ENCODE measurements at places on chromosomes 4 and X.

GRCh38 chrX:35276115-35276514 lies 333.5 kb downstream of the FAM47B start:
- DNase-seq: no peak

GRCh38 chr4:99661907-99662306 lies 4.3 kb upstream of the C4orf54 start:
- no peak for DNase-seq

DNA sequence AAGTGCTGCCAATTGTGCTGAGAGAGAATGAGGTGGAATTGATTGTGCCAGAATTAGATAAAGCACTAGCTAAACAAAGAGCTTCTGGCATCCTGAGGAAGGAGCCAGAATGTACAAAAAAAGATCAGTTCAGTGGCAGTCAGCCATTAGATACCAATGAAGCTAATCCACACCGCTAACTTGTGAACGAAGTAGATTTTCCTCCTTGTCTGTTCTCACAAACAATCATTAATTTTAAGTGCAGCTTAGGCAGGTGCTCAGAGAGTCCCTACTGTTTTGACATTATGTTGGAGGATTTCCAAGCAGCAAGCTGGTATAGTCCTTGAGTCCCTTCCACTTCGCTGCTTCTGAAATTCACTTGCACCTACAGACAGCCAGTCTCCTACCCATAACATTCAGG lies 617.4 kb downstream of the CENPC start:
- peak; percentile 51 for DNase-seq

DNA sequence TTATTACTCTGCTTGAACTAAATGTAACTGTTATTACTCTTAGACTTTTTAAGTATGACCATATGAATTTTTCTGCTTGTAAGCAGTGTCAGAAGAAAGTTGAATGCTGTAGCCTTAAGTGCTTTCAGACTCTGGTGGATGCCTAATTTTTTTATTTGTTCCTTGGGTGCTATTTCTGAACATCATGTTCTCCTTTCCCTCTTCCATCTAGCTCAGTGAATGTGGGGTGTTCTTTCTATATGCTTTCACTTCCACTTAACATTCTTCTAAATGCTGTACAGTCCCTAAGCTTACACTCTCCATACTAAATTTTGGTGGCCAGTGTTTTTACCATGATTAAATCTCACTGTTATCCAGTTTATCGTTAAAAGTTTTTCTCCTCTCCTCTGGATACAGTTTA lies 3.6 kb downstream of the DCK start:
- no peak for DNase-seq

DNA sequence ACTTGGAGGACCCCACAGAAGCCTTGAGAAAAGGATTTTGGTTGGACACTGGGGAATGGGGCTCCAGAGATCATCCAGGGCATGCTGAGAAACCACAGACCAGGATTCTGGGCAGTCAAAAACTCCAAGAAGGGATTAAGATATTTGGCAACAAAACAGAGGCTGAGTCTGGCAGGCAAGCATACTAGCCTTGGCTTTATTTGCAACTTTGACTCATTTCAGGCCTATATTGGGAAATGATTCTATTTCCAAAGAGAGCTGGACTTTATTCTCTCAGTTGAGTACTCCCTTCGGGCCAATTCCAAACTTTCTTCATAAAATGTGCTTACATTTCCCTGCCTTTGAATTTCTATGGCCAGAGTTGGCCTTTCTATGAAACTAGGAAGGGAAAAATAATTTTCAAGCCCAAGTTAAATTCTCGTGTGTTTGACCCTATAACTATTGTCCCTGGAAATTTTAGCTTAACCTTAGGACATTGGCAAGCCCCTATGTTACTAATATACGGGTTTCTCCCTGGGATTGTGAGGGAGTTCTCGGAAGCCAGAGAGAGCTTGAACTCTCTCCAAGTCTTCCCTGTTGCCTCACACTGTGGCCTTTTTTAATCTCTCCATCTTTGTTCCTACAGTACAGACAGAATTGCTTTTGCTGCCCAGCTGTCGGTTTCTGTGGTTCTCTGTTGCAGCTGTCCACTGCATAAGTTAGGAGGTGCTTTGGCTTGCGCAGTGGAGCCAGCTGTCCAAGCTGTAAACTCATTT lies 112.6 kb upstream of the FAM9A start:
- DNase-seq: no peak

DNA sequence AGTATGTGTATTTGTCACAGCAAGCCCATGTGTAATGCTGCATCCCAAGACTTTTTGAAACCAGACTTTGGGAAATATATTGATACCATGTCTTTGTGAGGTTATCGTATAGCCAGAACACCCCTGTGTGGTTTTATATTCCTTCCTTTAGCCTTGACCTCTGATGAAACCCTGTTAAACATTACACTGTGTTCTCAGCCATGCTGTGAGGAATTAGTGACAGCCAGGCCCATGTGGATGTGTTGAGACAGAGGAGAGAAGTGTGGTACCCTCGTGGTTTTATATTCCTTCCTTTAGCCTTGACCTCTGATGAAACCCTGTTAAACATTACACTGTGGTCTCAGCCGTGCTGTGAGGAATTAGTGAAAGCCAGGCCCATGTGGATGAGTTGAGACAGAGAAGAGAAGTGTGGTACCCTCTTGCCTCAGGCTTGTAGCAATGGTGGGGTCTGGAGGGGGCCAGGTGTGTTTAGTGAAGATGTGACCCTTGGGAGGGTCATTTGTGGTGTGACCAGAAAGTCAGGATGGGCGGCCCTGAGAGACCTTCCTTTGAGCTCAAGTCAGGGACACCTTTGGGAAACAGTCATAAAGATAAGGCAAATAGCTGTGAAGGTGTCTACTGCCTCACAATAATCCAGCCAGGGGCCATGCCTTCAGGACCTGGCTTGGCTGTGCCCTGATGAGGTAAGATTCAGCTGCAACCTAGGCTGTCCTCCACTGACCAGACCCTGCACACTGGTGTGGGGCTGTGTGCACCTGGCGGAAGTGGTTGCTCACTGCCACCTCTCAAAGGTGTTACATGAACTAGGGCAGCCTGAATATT lies 110.0 kb downstream of the IRF2 start:
- DNase-seq: no peak

GRCh38 chr4:43132010-43132582 lies 239.6 kb downstream of the GRXCR1 start:
- DNase-seq: no peak

DNA sequence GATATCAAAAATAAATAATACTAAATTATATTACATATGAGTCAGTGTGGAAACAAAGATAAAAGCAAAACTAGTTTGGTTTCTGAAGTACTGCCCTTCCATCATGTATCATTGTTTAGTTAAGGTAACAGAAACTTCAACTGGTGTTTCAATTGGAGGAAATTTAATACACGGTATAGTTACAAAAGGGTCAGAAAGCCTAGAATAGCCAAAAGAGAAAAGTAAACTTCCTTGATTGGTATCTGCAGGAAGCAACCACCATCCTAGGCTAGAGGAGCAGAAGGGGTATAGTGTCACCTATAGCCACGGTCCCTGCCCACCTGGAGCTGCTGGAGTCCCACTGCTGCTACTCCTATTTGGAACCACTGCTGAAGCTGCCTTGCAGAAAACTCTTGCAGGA lies 185.6 kb downstream of the SLC7A11 start:
- no peak for DNase-seq

DNA sequence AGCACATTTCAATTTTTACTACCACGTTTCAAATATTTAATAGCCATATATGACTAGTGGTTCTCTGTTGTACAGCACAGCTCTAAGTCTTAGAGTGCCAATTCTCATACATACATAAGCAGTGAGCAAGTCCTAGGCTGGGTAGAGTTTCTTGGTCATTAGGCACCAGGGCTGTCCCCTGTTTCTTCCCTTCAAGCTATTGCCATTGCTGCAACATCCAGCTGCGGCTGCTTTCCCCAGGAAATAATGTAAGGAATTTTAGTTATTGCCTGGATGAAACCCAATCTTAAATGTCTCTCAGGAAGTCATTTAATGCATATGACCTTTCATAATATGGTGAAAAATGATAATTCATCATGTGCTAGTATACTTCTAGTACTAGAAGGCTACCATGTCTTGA lies 74.1 kb upstream of the PPP3CA start:
- DNase-seq: no peak

DNA sequence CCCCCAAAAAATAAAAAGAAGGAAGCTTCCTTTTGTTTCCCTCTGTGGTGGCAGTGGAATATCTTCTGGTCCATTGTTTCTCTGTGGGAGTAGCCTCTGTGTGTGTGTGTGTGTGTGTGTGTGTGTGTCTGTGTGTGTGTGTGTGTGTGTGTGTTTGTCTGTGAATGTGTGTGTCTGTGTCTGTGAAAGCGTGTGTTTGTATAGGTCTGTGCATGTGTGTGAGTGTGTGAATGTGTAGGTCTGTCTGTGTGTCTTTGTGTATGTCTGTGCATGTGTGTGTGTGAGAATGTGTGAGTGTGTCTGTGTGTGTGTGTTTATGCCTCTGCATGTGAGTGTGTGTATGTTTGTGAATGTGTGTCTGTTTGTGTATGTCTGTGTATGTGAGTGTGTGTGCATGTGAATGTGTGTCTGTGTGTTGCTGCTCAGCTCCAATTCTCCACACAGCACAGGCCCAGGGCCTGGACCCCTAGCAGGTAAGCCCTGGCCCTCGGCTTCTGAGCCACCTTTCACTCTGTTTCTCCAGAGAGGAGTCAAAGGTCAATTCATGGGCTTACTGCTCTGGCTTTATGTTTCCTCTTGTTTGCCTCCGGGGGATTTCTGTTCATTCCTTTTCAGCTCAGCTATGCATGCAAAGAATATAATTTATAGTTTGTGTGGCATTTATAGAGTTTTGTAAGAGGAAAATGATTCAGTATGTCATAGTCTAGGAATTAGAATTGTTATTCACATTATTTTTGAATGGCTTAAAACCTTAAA lies 89.8 kb downstream of the UCHL1 start:
- DNase-seq: no peak

GRCh38 chrX:39704590-39704989 lies 393.2 kb downstream of the BCOR start:
- no peak for DNase-seq

DNA sequence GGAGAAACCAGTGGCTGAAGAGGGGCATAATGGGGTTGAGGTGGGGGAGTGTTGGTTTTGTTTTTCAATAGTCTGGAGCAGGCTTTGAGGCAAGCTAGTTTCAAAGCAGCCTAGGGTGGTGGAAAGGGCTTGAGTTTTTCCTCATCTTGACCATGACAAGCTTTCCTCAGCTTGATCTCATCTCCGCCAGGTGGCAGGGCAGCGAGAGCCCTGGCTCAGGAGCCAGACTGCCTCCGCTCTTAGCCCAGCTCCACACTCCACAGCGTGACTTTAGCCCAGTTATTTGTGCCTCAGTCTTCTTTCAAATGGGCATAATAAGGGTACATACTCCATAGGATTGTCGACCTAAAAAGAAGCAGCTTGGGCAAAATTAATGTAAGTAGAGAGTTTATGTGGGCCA lies 29.9 kb upstream of the SOWAHD start:
- no peak for DNase-seq

DNA sequence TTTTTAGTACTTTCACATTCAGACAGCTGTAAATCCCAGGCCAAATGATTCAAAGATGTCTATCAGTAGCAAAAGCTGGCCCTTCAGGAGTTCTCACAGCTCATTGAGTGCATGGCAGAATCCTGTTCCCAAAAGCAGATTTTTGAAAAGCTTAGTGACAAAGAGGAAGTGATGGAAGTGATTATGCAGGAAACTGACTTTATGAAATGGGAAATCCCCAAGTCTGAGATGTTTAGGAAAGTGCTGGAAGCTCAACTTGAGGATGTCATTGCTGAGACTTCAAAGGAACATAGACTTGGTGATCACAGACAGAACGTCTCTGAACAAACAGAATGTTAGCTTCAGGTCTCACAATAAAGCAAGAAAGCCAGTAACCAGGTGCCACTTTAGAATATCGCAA lies 51.0 kb upstream of the CFAP47 start:
- DNase-seq: no peak

DNA sequence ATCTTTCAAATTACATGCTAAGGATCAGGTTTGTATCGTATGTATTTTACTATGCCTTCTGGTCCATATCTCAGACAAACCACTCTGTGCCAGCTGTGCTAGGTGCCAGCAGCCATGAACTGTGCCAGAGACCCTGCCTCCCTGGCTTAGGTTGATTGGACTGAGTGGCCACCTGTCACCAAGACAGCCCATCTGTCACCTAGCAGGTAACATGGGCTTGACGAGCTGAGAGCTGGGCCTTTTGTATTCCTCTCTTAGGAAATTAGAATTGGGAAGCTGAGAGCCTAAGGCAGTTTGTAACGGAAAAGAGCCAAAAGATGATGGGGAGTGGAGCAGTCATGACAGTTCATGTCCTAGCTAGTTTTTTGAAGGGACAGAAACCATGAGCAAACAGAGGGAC lies 42.5 kb downstream of the TMEM164 start:
- no peak for DNase-seq

DNA sequence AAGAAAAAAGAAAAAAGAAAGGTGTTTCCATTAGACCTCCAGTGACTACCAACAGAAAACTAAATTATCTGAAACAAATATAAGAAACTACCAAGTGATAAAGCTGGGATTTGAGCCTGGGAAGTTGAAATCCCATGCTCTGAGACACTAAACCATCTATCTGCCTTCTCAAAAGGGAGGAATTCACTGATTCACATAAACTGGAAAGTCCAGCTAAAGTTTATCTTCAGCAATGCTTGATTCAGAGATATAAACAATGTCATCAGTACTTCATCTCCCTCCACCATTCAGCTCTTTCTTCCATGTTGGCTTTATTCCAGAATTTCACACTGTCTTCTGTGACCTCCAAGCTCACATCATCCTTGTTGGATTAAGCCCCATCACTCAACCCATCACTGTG lies 96.3 kb downstream of the IQCM start:
- DNase-seq: no peak

DNA sequence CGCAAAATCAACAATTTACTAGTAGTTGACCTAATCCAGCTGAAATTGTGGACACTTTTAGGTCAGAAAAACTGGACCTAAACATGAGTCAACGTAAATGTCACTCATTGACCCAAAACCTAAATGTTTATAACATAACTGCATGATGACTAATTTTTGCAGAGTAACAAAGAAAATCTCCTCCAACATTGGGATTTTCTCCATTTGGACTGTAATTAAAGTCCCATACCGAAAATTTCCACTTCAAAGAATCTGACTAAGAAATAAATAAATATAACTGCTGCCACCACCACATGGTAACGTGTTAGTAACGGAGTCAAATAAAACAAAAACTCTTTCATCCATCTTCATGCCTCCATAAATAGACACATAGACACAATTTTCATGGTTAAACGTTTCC lies 1.9 kb downstream of the ADGRA3 start:
- DNase-seq: no peak

- DNase-seq: no peak
These were observed 89.6 kb downstream of the RTL5 start for GRCh38 chrX:72041871-72042851.

DNA sequence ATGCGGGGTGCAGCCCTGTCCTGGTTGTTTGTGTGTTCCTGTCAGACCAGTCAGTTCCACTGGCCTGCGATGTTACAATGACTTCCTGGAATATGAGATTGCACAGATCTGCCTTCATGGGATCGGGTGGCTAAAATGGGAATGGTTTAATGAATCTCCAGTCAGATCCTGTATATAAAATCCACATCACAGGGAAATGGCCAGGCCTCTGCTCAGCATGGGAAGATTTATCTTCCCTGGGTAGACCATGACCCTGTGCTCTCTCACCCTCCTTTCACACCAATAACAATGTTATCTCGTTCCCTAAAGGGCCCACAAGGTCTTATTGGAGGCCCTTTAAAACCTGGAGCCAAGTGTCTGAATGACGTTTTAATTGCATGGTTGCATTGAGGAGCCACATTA lies 307.4 kb downstream of the RAB28 start:
- DNase-seq: no peak

- no peak for DNase-seq
These were observed 86.4 kb upstream of the TAB3 start for GRCh38 chrX:30975467-30975866.
